ENCODE measurements at places on chromosomes 1 and 21.
A peak's percentile ranks its signal among the peaks of the same experiment; 100 is the strongest.

DNA sequence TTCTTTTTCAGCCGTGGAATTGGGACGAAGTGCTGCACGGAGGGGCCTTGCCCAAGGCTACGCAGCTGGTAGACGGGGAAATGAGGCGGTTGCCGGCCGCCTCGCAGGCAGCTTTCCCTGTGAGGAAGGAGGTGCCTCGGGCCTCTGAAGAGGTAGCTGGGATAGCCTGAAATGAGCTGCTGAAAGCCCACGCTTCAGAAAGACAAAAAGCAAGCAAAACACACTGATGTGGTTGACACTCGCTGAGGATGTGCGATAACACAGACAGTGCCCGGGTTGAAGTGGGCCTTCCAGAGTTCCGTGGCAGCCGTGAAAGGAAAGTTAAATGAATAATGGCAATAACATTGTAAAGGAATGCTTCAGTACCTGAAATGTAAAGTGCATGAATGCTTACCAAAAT is 47.2 kb downstream of the S1PR1 start:
- peak; percentile 25 for DNase-seq

GRCh38 chr1:229336345-229336744 is 6.5 kb downstream of the CCSAP start:
- no peak for DNase-seq

DNA sequence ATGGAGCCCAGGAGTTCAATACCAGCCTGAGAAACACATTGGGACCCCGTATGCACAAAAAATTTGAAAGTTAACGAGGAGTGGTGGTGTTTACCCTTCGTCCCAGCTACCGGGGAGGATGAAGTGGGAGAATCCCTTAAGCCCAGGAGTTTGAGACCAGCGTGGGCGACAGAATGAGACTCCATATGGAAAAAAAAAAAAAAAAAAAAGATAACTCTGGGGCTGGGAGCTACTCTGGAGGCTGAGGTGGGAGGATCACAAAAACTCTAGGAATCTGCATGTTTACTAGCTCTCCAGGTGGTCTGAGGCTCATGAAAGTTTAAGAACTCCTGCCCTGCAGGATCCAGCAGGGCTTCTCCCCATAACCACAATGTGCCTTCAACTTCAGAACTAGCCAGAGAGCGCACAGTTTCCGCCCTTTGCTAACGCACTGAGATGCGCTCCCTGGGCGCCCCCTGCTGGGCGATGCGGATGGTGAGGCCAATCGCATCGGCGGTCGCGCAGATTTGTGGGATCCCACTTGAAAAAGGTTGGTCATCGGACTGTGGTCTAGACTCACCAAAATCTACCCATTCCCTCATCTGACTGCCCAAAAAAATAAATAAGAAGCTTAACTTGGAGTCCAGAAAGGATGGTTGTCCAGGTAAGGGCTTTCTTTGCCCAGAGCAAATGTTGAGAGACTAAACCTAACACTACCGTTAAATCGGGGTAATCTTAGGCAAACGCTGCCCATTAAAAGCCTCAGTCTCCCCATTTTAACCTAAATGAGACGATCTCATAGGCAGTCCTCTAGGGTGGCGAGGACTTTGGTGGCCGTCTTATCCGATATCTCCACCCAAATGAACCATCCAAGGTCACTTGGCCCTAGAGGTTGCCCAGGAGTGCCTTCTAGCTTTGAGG is 8.8 kb downstream of the ZNF683 start:
- peak; percentile 74 for DNase-seq

DNA sequence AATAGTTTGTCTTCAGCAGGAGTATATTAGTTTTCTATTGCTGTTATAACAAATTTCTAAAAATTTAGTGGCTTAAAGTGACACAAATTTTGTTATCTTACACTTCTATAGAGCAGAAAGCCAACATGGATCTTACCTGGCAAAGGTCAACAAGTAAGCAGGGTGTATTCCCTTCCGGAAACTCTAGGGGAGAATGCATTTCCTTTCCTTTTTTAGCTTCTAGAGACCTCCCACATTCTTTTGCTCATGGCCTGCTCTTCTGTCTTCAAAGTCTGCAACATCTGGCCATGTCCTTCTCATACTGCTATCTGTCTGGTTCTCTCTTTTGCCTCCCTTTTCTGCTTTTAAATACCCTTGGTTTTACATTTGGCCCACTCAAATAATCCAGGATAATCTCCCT is 242.6 kb downstream of the ZNF648 start:
- no peak for DNase-seq

GRCh38 chr1:80359666-80360065 is 1353.1 kb upstream of the ADGRL4 start:
- DNase-seq, result no peak

GRCh38 chr1:86965012-86965826 is 50.8 kb downstream of the HS2ST1 start:
- DNase-seq, result no peak

GRCh38 chr1:89995598-89996449 is 914 bp downstream of the ZNF326 start:
- no peak for DNase-seq

GRCh38 chr1:201750120-201750519 is 78.8 kb upstream of the IPO9 start:
- DNase-seq, result no peak

- no peak for DNase-seq
Observed at GRCh38 chr1:36471830-36472641, 7.9 kb upstream of the MRPS15 start.

DNA sequence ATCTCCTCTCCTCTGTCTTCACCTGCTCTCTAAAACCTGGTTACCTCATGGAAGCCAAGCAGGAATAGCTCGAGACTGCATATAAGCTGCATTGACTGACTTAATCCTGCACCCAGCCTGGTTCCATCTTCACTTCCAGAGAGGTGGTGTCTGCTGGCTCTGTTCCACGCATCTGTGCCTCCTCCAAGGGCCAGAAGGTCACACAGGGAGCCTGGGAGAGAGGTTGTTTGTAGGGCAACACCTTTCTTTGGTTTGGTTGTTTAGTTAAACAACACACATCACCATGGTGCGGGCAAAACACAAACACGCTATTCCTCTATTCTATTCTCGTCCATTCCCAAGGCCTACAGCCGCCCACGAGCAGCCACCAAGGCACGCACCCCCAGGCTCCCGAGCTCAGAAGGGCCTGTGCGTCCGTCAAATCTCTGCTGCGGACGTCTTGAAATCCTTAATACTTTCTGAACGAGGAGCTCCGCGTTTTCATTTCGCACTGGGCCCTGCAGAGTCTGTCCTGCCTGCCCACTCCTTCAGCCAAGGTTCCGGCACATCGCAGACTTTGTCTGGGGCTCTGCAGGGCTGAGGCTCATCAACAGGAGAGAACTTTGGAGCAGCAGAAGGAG is 116.2 kb downstream of the RIPK4 start:
- no peak for DNase-seq

- DNase-seq, result no peak
Observed at GRCh38 chr1:119084798-119085197, 55.7 kb downstream of the WARS2 start.

- DNase-seq, result no peak
Observed at GRCh38 chr1:4001461-4001860, 101.4 kb upstream of the C1orf174 start.

DNA sequence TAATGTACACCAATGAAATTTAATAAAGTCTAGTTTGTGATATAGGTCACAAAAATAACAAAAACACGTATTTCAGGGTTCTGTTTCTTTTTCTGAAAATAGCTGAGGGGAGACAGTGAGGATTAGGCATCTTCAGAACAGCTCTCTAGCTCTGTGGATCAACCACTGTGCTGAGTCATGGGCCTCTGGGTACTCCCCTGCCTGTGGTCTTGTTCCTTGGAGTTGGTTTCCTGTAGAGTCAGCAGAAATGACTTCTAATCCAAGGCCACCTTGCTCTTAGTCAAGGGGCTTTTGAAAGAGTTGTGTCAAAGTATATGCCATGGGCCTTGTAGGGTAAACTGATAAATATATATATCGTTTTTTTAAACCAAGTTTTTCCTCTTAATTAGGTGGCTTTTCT is 141.8 kb upstream of the ZRANB2 start:
- DNase-seq, result no peak

DNA sequence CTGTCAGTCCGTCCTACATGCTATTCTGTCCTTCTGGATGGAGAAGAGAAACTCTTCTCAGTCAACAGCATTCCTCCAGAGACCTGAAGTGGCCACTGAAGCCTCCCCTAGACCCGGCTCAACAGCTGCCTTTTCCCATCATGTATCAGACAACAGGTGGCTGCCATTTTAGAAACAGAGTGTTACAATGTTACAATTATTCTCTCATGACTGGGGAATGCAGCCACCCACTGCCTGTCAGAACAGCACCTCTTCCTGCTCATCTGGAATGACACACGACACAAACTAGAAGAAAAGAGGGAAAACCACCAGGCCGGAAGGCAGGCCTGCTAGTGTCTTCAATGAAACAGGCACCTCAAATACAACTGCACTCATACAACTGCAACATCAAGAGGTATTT is 105.3 kb downstream of the PGBD5 start:
- no peak for DNase-seq

DNA sequence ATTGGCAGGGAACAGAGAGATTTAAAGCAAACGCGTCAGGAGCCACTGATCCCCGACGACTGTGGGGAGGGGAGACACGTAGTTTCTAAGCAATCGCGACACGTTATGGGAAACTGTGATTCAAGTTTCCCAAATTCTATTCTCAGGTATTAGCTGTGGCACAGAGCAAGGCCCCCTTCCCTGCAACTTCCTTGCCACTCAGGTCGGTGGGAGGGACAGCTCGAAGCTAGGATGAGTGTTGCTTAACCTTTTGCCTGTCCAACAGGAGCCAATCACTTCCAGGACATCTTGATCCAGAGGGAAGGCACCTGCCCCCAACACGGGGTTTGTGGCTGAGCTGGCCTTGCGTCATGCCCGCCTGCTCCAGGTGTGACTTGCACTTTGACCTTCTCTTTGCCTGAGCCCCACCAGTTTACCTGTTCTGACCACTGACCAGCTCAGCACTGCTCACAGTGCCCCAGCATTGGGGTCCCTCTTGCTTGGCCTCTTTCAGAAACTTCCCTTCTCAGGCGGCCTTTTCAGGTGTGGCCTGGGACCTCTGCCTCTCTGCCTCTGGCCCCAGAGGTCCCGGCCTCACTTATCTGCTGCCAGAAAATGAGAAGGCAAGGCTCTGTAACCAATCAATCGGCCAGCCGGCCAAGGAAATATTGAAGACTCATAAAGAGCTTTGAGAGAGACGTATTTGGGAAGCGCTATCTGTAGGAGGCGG is 24.6 kb downstream of the TEX35 start:
- no peak for DNase-seq

DNA sequence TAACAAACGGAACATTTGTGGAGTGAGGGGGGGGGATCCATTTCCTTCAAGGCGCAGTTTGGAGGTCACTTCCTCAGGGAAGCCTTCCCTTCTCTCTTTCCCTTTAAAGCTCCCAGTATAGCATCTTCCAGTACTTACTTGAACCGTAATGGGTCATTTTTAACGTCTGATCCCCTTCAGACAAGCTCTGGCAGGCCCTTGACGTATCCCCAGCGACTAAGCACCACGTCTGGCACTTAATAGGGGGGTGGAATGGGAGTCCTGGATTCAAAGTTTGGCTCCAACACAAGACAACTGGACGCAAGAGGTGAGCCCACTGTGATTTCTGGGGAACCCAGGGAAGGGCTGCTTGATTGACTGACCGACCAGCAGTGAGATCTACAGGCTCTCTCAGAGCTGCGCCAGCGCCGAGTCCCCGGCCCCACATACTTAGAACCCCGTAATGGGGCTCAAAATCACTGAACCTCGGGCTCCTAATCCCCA is 441 bp downstream of the YARS1 start:
- DNase-seq, result no peak

DNA sequence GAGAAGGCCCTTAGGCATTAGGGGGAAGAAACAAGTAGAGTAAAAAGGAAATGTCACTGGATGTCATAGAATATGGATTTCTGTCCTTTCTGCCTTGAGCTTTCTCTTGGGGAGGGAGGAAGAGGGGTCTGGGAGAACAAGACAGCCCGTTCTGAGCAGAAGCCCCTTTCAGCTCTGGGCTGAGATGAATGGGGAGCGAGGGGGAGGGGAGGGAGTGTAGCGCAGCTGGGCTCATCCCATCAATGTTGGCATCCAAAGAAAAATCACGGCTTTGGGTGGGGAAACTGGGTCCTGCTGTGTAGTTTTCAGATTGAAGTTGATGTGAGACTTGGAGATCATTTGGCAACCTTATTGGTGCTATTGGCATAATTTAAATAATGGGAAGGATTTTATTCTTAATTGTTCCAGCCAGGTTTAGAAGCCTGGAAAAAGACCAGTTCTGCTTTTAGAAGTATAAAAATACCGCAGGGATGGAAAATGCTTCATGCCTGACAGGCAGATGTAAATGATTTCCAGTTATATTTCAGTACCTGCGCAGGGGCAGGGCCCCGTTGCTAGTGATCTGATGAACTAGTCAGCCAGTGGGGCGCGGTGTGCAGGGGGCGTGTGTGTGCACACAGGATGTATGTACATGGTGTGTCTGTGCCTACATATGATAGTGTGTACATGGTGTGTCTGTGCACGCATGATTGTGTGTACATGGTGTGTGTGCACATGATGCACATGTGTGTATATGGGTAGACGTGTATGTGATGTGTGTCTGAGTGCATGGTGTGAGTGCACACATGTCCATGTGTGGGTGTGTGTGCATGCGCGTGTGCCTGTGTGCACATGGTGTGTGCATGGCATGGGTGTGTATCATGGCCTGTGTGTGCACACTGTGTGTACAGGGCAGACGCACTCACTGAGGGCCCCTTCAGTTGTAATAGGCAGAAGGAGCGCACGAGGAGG is 36.0 kb downstream of the ABCG1 start:
- no peak for DNase-seq

DNA sequence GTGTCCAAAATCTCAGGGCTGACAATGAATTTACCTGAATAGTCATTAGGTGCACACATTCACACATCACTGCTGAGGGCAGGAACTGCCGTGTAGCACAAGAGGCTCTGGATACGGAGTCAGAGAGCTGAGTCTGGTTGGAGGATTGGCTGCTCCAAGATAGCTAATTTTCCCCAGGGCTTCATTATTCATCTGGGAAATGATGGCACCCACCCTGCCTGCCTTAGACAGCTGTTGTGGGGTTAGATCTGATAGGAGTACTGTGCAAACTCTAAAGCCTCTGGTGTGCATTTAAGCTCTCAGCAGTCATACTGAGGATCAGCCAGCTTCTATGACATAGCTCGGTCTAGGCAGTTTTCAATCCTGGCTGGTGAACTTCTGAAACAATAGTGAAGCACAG is 67.0 kb downstream of the LMX1A start:
- DNase-seq, result no peak

- no peak for DNase-seq
Observed at GRCh38 chr1:155940993-155941844, at the start of gene RXFP4. TSS of gene RXFP4 (plus strand) at chr1:155941638. CDS start at chr1:155941710, 72 bp downstream.

GRCh38 chr1:186139701-186140100 is 235.4 kb downstream of the TPR start:
- no peak for DNase-seq

DNA sequence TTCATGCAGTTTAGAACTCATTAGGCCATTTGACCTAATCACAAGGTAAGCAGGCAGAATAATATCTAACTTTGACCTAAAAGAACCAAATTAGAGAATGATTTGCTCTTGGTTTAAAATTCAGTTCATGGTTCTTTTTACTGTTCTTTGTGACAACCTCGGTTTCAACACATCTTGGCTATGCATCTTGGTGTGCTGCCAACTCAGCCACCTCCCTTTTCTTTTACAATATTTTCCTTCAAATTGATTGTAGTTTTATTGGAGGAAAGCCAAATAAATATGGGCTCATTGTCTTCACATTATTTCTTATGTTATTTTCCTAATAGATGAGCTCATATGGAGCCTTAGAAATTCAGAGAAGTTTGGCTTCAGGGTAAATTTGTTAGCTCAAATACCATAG is 338.3 kb downstream of the SIPA1L2 start:
- DNase-seq, result no peak

- no peak for DNase-seq
Observed at GRCh38 chr1:36947384-36947783, 86.9 kb downstream of the GRIK3 start.
